ENCODE measurements at places on chromosomes 3 and 15.

DNA sequence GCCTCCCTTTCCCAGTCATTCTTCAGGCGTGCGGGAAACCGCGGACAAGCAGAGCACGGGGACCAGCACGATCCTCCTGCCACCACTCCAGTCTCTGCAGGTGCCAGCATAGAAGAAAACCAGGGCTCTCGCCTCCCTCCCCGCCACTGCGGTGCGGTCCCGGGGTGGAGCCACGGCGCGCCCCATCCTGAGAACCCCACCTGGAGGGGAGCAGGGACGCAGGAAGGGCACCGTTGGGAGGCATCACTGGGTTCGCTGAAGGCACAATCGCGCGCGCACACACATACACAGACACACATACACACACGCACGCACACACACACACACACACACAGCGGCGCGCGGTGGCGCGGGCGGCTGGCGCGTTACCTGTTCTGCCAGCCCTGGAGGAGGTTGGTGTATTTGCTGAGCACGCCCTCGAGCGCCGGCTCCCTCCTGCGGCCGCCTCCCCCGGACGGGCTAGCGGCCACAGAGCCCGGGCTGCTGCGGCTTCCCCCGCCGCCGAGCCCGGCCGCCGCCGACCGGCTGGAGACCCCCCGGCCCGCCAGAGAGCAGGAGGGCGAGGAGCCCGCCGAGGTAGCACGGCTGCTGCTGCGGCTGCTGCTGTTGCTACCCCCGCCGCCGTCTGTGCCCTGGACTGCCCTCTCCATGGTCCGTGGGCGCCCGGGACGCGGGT, 394 bp downstream of the OSBPL10 start:
- DNase-seq: no peak

GRCh38 chr3:52047295-52047960, 8.9 kb downstream of the DUSP7 start:
- DNase-seq: no peak

- DNase-seq: no peak
Measured at GRCh38 chr3:32302601-32303398, 64.3 kb downstream of the CMTM8 start.

DNA sequence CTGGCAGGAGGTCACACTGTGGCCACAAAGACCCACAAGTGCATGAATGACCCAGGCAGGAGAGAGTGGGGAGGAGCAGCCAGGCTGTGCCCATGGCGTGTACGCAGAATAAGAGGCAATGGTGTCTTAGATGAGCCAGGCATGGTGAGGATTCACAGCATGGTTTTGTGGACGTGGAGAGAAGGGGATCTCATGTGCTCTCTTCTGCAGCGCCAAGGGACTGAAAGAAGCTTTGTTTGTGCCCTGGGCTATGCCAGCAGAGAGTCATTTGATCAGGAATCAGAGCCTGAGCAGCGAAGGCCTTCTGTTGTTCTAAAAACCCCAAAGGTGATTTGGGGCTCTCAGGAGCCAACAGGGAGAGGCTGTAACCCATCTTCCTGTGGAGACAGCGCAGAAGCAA, 18.7 kb upstream of the RPP14 start:
- DNase-seq: no peak

DNA sequence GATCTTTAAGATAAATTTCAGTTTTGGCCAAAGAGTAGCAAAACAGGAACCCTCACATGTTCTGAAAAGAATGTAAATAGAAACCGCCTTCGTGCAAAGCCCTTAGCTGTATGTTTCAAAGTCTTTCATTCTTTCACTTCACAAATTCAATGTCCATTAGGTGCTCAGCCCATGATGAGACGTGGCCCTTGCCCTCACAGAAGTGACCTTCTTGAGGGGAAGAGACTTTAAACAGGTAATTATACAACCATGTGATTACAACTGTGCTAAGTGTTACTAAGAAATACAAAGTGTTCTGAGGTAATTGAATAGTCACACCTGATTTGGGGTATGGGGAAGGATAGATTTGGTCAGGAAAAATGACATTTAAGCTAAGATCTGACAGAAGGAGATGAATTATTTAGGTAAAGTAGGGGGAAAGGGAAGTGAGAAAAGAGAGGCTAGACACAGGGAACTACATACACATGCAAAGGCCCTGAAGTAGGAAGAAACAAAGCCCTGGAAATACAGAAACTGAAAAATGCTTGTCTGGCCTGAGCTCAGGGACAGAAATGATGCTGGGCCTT, 19.6 kb downstream of the HSPBAP1 start:
- no peak for DNase-seq

DNA sequence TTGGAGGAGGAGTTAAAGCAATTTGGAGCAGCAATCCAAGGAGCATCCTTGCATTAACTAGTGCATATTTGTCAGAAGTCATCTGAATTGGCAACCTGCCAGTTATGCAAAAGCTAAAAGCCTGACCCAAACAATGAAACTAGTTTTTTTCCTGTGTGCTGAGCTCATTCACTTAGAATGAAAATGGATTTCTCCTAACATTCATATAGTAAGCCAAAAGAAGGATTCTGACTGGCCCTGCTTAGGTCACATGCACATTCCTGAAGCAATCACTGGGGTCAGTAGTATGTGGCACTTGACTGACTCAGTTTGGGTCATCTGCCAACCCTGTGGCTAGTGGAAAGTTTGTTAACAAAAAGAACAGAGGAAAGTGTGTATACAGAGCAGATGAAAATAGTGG, 30.5 kb downstream of the OXSM start:
- DNase-seq: no peak

Data from activated T-helper 1 cell treated with Interleukin-2 at 50 U/mL for 16 hours (primary cell).